ENCODE measurements at places on chromosomes 11 and 22. TPM values are rescaled to one million over a fixed set of nuclear protein-coding genes. Genes with fewer than 3 reads are reported as not detected.

Gene MIOX
- total RNA-seq, result 0.91 TPM

Gene OR51B5
- not detected for total RNA-seq

Gene MS4A6E
- total RNA-seq, result not detected

Gene POU2AF3
- total RNA-seq, result 0.27 TPM

Gene OR51E2
- total RNA-seq, result 0.38 TPM

Gene CDKN1C
- total RNA-seq, result 7.5 TPM

Gene APOL1
- 7.5 TPM for total RNA-seq

Gene BRSK2
- 7.1 TPM for total RNA-seq

DNA sequence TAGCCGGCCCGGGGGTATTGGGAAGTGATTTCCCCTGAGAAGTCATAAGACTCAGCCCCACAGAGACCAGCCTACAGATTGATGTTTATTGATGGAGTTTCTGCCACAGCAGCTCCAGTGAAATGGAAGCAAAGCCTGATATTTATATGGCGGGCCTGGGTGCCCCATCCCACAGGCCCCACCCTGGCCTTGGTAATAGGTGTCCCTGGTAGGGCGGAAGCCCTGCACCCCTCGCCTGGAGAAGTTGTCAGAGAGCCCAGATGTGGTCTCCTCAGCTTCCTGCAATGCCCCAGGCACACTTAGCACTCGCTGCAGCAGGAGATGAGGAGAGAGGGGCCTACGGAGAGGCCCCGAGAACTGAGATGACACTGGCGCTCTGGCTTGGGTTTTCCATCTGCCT, 107.4 kb downstream of the MORC2 start:
- peaks cover 4% of the 10 kb centered on the region for H3K4me1 ChIP-seq
- no peak overlapping the region for H3K27ac ChIP-seq
- no peak overlapping the region for H3K4me3 ChIP-seq

GRCh38 chr11:96189351-96189750, 153.6 kb downstream of the MAML2 start:
- H3K27ac ChIP-seq, result peak overlapping the region; percentile 96
- no peak for DNase-seq
- no peaks in the 10 kb centered on the region for H3K36me3 ChIP-seq

GRCh38 chr11:84437071-84437980, 1151.2 kb upstream of the CCDC90B start:
- peaks cover 5% of the 10 kb centered on the region for H3K27me3 ChIP-seq
- no peak for DNase-seq
- no peak overlapping the region for H3K27ac ChIP-seq
- H3K36me3 ChIP-seq, result no peaks in the 10 kb centered on the region
- H3K4me1 ChIP-seq, result no peaks in the 10 kb centered on the region

DNA sequence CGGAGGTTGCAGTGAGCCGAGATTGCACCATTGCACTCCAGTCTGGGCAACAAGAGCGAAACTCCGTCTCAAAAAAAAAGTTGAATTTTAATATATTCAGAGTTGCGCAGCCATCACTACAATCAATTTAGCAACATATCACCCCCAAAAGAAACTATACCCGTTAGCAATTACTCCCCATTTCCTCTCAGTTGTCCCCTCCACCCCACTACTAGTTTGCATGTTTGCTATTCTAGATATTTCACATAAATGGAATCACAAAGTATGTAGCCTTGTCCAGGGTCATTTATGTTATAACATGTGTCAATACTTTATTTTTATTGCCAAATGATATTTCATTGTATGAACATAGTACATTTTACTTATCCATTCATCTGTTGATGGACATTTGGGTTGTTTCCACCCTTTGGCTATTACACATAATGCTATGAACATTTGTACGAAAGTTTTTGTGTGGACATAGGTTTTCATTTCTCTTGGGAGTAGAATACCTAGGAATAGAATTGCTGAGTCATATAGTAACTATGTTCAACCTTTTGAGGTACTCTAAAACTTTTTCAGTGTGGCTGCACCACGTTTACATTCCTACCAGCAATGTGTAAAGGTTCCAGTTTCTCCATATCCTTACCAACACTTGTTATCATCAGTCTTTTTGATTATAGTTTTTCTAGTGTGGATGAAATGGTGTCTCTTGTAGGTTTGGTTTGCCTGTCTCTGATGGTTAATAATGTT, 2.2 kb downstream of the ZNF143 start:
- no peaks in the 10 kb centered on the region for H3K27me3 ChIP-seq
- DNase-seq, result peak; percentile 16
- no peaks in the 10 kb centered on the region for H3K4me1 ChIP-seq
- H3K36me3 ChIP-seq, result no peaks in the 10 kb centered on the region
- H3K4me3 ChIP-seq, result no peak overlapping the region
- H3K27ac ChIP-seq, result no peak overlapping the region

DNA sequence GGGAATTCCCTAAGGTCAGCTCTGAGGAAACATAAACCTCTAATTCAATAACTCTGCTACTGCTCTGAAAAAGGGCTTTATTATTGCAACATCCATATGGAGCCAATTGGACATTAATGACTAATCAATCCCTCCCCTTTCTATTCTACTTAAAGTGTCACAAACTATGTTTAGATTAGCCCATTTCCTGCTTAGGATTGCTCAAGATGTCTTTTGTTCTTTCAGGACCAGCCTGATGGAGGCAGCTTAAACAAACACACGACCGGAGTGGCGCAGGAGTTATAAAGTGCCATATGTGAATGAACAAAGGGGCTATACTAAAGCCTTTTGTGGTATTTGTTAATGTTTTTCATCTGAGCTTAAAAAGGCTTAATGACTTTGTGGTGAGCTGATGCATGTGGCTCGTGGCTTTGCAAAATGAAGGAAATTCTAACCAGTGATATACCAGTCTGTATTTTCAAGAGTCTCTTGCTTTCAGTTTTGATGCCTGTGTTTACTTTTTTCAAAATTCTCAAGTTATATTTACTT, 354.4 kb downstream of the SOX6 start:
- H3K4me1 ChIP-seq, result peaks cover 24% of the 10 kb centered on the region
- H3K4me3 ChIP-seq, result no peak overlapping the region
- H3K27ac ChIP-seq, result peak overlapping the region; percentile 43
- H3K27me3 ChIP-seq, result no peaks in the 10 kb centered on the region

GRCh38 chr11:77062924-77063323, 3.8 kb upstream of the CAPN5 start:
- peaks cover 6% of the 10 kb centered on the region for H3K27me3 ChIP-seq
- peaks cover 7% of the 10 kb centered on the region for H3K4me1 ChIP-seq
- H3K36me3 ChIP-seq, result no peaks in the 10 kb centered on the region
- no peak overlapping the region for H3K4me3 ChIP-seq
- no peak for DNase-seq
- no peak overlapping the region for H3K27ac ChIP-seq

DNA sequence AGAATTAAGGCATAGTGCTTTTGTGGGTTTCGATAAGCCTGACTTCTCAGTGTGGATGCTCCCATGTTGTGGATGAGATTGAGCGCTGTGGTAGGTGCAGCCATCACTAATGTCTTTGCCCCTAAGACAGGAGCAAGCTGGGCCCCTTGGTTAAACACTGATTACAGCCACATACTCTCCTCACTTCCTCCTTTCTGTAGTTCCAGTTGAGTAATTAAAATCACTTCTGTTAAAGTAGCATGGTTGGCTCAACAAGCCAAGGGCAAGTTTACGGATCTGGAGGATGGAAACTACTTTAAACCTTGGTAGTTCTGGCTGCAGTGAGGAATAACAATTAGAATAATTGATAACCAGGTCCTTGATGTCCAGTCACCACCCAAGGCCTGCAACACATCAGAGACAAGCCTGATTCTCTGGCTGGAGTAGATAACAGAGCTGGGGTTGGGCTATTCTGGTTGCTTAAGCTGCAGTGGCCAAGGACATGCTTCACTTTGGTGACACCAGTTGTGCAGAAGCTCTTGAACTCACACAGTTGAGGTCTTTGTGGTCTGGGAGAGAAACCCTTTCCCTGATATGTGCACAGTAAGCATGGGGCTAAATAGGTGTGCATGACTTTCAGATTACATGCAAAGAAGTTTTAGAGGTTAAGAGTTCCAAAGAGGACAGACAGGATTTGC, 81.3 kb downstream of the KIRREL3 start:
- no peak overlapping the region for H3K27ac ChIP-seq
- H3K4me3 ChIP-seq, result no peak overlapping the region
- H3K4me1 ChIP-seq, result peaks cover 9% of the 10 kb centered on the region
- H3K36me3 ChIP-seq, result no peaks in the 10 kb centered on the region
- no peak for DNase-seq

GRCh38 chr22:28395920-28396753, 283.5 kb downstream of the TTC28 start:
- H3K27me3 ChIP-seq, result no peaks in the 10 kb centered on the region
- H3K36me3 ChIP-seq, result no peaks in the 10 kb centered on the region
- peak overlapping the region; percentile 5 for H3K27ac ChIP-seq

DNA sequence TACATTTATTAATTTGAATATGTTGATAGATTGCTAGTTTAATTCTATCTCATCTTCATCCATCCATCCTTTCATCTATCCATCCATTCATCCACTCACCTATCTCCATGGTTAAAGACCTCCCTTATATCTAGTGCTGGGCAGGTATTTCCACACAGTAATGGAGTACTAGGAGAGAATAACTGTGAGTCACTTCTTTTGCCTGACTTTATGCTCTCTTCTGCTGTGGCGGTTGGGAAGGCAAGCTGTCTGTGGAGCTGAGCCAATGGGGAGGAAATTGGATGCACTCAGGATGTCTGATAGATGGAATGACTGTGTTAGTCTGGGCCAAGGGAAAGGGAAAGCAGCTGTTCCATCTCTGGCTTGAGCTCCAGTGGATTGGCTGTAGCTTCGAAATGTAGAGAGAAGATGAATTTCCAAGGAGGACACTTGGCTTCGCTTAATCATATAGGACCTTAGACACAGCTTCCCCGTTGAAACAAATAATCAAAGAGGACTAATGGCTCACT, 60.3 kb downstream of the NELL1 start:
- no peaks in the 10 kb centered on the region for H3K36me3 ChIP-seq
- no peaks in the 10 kb centered on the region for H3K4me1 ChIP-seq
- DNase-seq, result no peak
- no peak overlapping the region for H3K27ac ChIP-seq

- H3K27ac ChIP-seq, result no peak overlapping the region
- no peaks in the 10 kb centered on the region for H3K4me1 ChIP-seq
- DNase-seq, result no peak
- H3K4me3 ChIP-seq, result no peak overlapping the region
Measured at GRCh38 chr11:9516113-9516512, 55.3 kb downstream of the ZNF143 start.

- H3K27me3 ChIP-seq, result no peaks in the 10 kb centered on the region
- no peak overlapping the region for H3K4me3 ChIP-seq
- no peaks in the 10 kb centered on the region for H3K36me3 ChIP-seq
Measured at GRCh38 chr22:20395907-20396287, 1.9 kb downstream of the ZNF74 start.

DNA sequence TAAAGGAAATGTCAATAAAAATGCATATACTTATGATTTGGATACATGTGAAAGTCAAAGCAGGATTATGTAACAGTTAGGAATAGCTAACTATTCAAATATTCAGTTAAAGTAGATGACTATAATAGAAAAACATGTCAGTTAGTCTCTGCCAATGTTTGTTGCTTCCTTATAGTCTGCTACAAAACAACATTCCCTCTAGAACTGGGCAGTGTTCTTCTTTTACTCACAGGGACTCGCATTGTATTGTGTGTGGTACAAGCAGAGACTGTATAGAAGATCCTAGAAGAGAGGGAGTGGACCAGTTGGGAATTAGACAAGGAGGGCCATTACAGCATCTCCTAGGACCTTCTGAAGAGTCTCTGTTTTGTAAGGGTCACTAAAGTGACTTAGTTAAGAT, 10.6 kb downstream of the ACAT1 start:
- H3K36me3 ChIP-seq, result peaks cover 5% of the 10 kb centered on the region
- H3K4me1 ChIP-seq, result no peaks in the 10 kb centered on the region
- no peak for DNase-seq
- no peak overlapping the region for H3K27ac ChIP-seq
- H3K27me3 ChIP-seq, result no peaks in the 10 kb centered on the region

- no peaks in the 10 kb centered on the region for H3K36me3 ChIP-seq
- H3K4me1 ChIP-seq, result peaks cover 20% of the 10 kb centered on the region
- no peak overlapping the region for H3K27ac ChIP-seq
Measured at GRCh38 chr11:40291329-40291728, 1168.1 kb downstream of the LRRC4C start.

- no peak overlapping the region for H3K4me3 ChIP-seq
- H3K27me3 ChIP-seq, result no peaks in the 10 kb centered on the region
- peaks cover 15% of the 10 kb centered on the region for H3K4me1 ChIP-seq
- no peak for DNase-seq
- H3K36me3 ChIP-seq, result peaks cover 5% of the 10 kb centered on the region
Measured at GRCh38 chr11:116869610-116870009, 32.2 kb upstream of the APOA1 start.

DNA sequence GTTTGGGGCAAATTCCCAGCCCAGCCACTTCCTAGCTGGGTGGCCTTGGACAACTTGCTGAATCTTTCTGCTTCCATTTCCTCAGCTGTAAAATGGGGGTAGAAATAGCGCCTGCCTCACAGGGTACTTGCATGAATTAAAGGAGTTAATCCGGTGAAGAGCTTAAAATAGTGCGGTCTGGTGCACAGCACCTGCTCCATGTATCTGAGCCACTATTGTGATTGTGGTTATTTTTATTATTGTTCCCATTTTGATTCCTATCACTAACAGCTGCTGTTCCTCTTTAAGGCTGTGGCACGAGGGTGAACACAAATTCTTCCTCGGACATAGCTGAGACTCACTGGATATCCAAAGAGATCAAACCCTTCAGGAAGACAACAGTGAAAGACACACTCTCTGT, 46.9 kb upstream of the TP53I11 start:
- H3K4me1 ChIP-seq, result no peaks in the 10 kb centered on the region
- DNase-seq, result no peak
- no peak overlapping the region for H3K27ac ChIP-seq
- H3K27me3 ChIP-seq, result peaks cover 31% of the 10 kb centered on the region

All from astrocyte (in vitro differentiated cells and primary cell).